ENCODE measurements at places on chromosomes 5 and 9. TPM values are rescaled to one million over a fixed set of nuclear protein-coding genes. Genes with fewer than 3 reads are reported as not detected.
A peak's percentile ranks its signal among the peaks of the same experiment; 100 is the strongest.

Gene ADAMTS13
- total RNA-seq, result 1.3 TPM

GRCh38 chr9:22119522-22120158 lies 110.5 kb upstream of the CDKN2B start:
- no peak overlapping the region for H3K4me3 ChIP-seq
- H3K4me1 ChIP-seq, result peaks cover 13% of the 10 kb centered on the region
- peak; percentile 78 for DNase-seq
- no peak overlapping the region for H3K27ac ChIP-seq
- peaks cover 62% of the 10 kb centered on the region for H3K27me3 ChIP-seq

GRCh38 chr5:150254363-150254762 lies 35.2 kb downstream of the CAMK2A start:
- H3K36me3 ChIP-seq, result no peaks in the 10 kb centered on the region
- H3K4me1 ChIP-seq, result no peaks in the 10 kb centered on the region
- no peak overlapping the region for H3K27ac ChIP-seq
- H3K27me3 ChIP-seq, result no peaks in the 10 kb centered on the region
- no peak overlapping the region for H3K4me3 ChIP-seq

GRCh38 chr9:77021291-77021894 lies 1.9 kb downstream of the FOXB2 start:
- H3K4me3 ChIP-seq, result no peak overlapping the region
- H3K27ac ChIP-seq, result peak overlapping the region; percentile 70
- H3K4me1 ChIP-seq, result peaks cover 9% of the 10 kb centered on the region
- peaks cover 79% of the 10 kb centered on the region for H3K27me3 ChIP-seq

GRCh38 chr9:88197016-88197415 lies 58.7 kb upstream of the SPATA31C2 start:
- DNase-seq, result no peak
- no peaks in the 10 kb centered on the region for H3K36me3 ChIP-seq
- no peaks in the 10 kb centered on the region for H3K4me1 ChIP-seq
- no peak overlapping the region for H3K4me3 ChIP-seq
- H3K27ac ChIP-seq, result no peak overlapping the region

- H3K27me3 ChIP-seq, result no peaks in the 10 kb centered on the region
- peak overlapping the region; percentile 95 for H3K27ac ChIP-seq
- H3K4me3 ChIP-seq, result peak overlapping the region; percentile 87
- peak; percentile 74 for DNase-seq
Observed at GRCh38 chr9:2157277-2158110, 142.3 kb downstream of the SMARCA2 start.

Gene GRXCR2
- total RNA-seq, result not detected

DNA sequence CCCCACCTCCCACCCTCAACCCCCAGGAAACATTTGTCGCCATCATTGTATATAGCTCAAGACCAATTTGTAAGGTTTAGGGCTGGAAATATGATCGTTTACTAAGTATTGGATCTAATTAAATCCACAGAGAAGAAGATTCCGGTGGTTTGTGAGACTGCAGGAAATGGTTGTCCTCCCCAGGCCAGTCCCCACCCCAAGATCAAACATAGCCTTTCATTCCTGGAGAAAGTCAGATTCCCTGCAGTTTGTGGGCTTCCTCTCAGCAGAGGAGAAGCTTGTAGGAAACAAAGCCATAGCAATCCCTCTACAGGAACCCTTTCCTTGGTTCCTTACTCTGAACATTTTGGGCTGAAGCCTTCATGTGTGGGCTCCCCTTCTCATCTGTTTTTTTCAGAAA lies 79.2 kb upstream of the TBCA start:
- H3K4me3 ChIP-seq, result no peak overlapping the region
- H3K36me3 ChIP-seq, result no peaks in the 10 kb centered on the region
- H3K27me3 ChIP-seq, result peaks cover 52% of the 10 kb centered on the region
- no peak overlapping the region for H3K27ac ChIP-seq

DNA sequence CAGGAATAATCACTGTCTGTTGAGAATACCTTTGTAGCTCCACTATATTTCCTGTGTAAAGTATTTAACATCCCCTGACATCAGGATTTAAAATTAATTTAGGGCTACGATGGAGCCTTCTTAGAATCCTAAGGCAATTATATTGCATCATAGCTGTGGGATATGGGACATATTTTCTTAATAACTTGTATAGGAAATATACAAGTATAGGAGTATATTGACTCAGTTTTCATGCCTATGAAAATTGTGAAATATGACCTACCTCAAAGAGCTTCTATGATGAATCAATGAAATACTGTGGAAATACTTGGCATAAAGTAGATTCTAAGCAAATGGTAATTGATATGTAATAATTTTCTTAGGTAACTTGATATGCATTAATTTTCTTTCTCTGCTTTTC lies 221.0 kb upstream of the KLF4 start:
- no peaks in the 10 kb centered on the region for H3K36me3 ChIP-seq
- H3K27ac ChIP-seq, result no peak overlapping the region
- DNase-seq, result no peak
- H3K4me3 ChIP-seq, result no peak overlapping the region
- H3K27me3 ChIP-seq, result no peaks in the 10 kb centered on the region

- peaks cover 8% of the 10 kb centered on the region for H3K36me3 ChIP-seq
- peak overlapping the region; percentile 93 for H3K27ac ChIP-seq
- H3K4me1 ChIP-seq, result peaks cover 54% of the 10 kb centered on the region
- no peak for DNase-seq
- peak overlapping the region; percentile 93 for H3K4me3 ChIP-seq
Observed at GRCh38 chr5:66829358-66829674, 233.1 kb downstream of the MAST4 start.

DNA sequence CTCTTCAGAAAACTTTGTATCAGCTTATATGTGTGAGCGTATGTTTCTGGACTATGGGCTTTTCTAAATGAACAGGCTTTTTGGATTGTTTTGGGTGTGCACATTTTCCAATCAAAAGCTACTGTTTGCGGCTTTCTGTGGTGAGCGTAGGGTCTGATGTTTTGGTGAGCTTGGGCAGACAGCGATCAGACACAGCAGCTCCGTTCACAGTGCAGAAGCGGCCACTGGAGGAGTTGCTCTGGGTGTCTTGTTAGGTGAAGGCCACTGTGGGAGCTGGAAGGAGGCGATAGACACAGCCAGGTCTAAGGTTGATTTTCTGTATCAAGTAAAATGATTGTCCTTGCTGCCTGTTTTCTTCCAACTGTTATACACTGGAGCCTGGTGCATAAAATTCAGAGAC lies 11.1 kb downstream of the PRRC2B start:
- H3K4me1 ChIP-seq, result peaks cover 77% of the 10 kb centered on the region
- H3K4me3 ChIP-seq, result peak overlapping the region; percentile 82
- H3K36me3 ChIP-seq, result peaks cover 28% of the 10 kb centered on the region
- H3K27ac ChIP-seq, result peak overlapping the region; percentile 83
- peak; percentile 65 for DNase-seq

DNA sequence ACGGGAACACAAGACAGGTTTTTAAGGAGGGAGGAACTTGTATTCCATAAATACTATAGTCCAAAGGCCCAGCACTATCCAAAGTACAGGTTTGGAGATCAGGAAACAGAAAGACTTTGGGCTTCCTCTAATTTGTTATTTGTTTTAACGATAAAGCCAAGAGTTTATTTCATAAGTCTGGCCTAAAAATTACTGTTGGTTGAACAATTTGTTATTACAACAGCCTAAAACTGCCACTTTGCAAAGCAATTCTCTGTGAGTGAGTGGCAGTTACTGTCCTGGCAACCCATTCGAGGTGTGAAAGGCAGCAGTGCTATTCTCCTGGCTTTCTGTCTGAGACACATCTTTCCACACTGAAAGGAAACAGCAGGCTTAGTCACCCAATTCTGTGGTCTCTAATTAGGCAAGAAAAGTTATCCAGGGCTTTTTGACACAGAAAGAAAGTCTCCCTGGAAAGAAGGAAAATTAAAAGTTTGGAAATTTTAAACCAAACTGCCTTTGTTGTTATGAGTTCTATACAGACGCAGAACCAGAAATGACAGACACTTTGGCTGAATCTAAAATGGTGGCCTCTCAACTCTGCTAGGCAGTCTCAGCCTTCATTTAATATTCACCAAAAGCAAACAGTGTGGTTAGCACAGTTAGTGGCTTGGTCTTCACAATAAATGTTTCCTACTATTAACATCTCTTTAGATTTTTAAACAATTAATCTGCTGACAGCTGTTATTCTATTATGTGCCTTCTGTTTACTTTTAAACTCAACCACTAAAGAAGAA lies 33.9 kb downstream of the PSMB7 start:
- H3K36me3 ChIP-seq, result peaks cover 39% of the 10 kb centered on the region
- H3K27ac ChIP-seq, result no peak overlapping the region
- no peak overlapping the region for H3K4me3 ChIP-seq
- no peaks in the 10 kb centered on the region for H3K4me1 ChIP-seq
- no peak for DNase-seq
- no peaks in the 10 kb centered on the region for H3K27me3 ChIP-seq

Gene CFAP157
- not detected for total RNA-seq

GRCh38 chr9:3868012-3868411 lies 342.2 kb upstream of the RFX3 start:
- no peak overlapping the region for H3K4me3 ChIP-seq
- no peaks in the 10 kb centered on the region for H3K27me3 ChIP-seq
- H3K27ac ChIP-seq, result no peak overlapping the region
- no peak for DNase-seq
- H3K36me3 ChIP-seq, result no peaks in the 10 kb centered on the region

DNA sequence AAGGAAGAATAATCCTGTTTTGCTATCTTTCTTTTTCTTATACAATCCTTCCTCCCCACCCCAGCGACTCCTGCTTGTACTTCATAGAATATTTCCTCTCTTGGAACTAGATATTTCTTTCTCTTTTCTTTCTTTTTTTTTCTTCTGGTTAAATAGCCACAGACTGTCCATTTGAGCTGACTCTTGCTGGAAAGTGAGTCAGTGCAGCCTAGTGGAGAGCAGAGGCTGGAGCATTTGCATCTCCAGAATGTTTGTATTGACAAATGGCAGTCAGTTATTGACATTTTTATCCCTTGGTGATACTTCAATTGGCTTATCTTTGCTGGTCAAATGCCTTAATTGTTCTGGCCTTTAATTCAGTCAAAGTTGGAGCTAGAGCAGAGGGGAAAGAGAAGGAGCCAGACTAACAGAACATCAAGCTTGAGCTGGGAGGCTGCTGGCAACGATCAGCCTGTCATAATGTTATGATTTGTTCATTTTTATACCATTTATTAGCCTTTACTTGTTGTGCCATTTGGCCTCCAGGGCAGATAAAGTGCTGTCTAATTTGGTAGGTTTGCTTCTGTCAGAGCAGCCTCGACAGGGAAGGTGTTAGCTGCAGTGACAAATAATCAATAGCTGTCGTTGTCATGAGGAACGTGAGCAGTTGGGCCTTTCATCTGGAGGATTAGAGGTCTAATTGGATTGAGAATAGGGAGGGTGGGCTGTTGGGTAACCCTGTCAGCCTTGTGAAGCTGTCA lies 69.0 kb downstream of the INVS start:
- H3K27me3 ChIP-seq, result no peaks in the 10 kb centered on the region
- H3K27ac ChIP-seq, result no peak overlapping the region
- peaks cover under 1% of the 10 kb centered on the region for H3K36me3 ChIP-seq
- H3K4me1 ChIP-seq, result no peaks in the 10 kb centered on the region
- no peak for DNase-seq
- no peak overlapping the region for H3K4me3 ChIP-seq
